ENCODE measurements at places on chromosomes 3 and 15. TPM values are rescaled to one million over a fixed set of nuclear protein-coding genes. Genes with fewer than 3 reads are reported as not detected.

- no peak for DNase-seq
These were observed 168.1 kb upstream of the MYRIP start for GRCh38 chr3:39641274-39641673.

GRCh38 chr3:111681661-111682426, 86.7 kb upstream of the ZBED2 start:
- no peak for DNase-seq

The SPESP1 gene
- total RNA-seq = not detected

The RAB27A gene
- 28.9 TPM for total RNA-seq
